ENCODE measurements at places on chromosomes 16 and 17. TPM values are rescaled to one million over a fixed set of nuclear protein-coding genes. Genes with fewer than 3 reads are reported as not detected.

DNA sequence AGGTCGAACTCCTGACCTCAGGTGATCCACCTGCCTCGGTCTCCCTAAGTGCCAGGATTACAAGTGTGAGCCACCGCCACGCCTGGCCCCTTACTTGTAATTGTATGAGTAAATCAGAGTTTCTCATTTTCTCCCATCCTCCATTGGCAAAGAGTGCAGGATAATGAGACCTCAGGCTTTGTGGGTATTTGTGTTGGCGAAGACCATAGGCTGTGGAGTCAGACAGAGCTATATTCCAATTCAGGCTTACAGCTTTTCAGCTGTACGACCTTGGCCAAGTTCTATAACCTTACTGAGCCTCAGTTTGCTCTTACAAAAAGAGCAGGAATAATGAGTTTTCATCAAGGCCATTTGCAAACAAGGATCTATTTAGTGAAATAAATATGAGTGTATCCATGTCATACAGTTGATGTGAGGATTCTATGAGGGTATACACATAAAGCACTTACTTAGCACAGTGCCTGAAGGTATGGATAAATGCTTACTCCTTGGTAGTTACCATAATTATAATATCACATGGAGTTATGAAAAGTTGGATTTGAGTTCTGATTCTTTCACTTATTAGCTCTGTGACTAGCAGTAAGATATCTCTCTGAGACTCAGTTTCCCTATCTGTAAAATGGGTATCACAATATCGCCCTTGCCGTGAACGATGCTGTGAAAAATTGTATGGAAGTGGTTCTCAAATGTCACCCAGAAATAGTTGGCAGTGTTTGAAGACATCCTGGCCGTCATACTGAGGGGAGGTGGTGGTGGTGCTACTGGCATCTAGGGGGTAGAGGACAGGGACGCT lies 25.6 kb upstream of the CPPED1 start:
- DNase-seq, result no peak

DNA sequence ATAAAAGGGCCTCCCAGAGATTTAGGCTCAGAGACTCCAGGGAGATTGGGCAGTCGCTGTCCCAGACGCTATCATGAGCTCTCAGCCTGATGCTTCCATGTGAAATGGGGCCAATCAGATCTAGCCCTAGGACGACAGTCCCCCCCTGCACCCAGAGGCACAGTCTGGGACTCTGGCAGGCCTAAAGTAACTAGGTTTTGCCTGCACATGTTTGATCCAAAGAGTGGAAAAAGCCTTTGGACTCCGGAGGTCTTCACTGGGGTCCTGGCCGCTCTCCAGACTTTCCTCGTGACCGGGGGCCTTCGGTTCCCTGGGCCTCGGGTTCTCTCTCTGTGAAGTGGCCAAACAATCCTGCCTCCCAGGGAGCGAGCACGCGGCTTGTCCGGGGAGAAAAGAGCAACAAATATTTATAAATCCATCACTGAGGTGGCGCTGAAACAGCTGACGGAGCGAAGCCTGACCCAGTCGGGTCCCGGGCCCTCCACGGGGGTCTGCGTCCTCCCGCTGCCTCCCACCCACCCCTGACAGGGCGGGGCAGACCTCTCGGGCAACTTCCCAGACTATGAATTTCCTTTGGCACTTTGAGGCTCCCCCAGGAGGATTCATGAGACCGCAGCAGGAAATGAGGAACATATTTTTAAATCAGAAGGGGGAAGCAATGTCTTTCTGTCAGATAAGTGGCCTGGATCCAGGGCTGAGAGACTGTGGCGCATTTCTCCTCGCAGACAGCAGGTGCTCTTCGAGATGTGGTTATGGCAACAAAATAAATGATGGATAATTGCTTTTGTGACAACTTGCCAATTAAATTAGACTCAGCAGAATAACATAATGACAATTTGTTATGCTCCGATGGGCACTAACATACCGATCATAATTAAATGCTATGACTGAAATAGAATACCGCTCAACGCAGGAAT lies 38.9 kb downstream of the MRPS23 start:
- DNase-seq, result peak; percentile 48

GRCh38 chr17:20999044-20999573 lies 43.7 kb downstream of the USP22 start:
- DNase-seq, result no peak

- no peak for DNase-seq
Measured at GRCh38 chr16:65697065-65697464, 575.2 kb upstream of the CDH11 start.

DNA sequence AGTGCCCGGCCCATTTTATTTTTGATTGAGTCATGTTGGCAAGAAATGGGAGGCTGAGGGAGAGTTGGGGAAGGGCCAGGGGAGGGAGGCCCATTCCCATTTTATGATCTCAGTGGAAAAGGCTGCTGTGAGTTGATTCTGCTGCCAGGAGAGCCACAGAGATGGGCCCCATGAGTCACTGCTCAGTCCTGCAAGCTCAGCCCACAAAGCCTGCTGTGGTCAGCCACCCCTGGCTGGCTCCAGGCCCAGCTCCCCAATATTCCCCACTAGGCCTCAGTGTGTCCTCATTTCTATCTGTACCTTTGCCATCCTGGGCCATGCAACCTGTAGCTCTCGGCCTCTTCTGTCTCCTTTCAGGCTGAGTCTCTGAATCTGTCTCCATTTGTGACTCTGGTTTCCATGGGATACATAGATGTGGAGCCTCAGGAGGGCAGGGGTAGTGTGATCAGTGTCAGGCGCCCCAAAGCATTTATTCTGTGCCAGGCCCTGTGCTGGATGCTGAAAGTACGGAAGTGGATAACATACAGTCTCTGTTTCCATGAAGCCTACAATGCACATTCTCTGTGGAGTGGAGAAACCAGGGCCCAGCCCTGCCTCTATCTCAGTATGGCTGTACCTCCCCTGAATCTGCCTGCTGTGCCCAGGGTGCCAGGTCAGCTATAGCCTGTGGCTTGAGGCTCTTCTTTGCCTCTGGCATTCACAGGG lies 1.9 kb upstream of the PLEKHG4 start:
- DNase-seq, result no peak

DNA sequence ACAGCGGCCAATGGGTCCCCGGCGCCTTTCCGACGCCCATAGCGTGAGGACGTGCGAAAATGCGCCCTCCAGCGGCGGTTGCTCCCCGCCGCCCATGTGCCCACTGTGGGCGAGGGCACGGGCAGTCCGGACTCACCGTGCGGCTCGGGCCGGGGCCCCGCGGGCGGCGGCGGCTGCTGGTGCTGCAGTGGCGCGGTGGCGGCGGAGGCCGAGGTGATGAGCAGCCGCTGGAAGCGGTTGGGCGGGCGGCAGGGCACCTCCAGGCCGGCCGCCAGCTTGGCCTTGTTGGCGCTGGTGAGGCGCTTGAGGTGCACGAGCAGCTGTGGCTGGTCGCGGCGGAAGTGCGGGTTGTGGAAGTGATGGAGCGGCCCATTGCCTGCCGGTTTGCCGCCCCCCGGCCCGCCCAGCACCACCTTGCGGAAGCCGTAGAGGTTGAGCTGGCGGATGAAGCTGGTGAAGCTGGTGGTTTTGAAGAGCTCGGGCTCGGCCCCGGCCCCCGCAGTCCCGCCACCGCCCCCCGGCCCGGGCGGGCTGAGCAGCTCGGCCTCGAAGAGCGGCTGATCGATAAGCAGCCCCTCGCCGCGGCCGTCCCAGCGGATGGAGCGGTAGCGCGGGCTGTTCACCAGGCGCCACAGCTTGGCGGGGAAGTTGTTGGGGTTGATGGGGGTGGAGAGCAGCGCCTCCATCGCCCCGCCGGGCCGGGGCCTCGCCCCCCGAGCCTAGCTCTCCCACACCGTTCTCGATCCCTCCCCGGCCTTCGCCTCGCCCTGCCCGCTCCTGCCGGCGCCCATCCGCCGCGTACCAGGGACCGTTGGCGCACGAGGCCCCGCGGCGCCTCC lies at the start of gene HSF5:
HSF5 (minus strand) TSS at position 820 of the 839 bp plus-strand sequence; CDS start at position 686, 134 bp downstream.
- DNase-seq, result peak; percentile 15

DNA sequence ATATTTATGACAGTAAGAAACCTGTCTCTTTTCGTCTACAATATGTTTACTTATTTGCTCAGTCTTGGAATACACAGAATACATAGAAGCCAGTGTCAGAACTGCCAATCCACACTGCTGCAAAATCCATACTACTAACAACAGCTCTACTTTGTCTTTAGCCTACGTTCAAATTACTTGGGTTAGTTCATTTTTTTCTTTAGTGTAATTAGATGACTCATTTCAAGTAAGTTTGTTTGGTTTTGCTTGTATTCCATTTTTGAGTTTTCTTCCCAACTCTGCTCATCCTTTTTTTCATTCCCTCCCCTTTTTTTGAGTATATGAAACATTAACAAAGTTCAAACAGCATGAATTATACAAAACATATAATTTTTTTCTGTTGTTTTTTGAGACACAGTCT lies 16.9 kb downstream of the CMC2 start:
- no peak for DNase-seq

DNA sequence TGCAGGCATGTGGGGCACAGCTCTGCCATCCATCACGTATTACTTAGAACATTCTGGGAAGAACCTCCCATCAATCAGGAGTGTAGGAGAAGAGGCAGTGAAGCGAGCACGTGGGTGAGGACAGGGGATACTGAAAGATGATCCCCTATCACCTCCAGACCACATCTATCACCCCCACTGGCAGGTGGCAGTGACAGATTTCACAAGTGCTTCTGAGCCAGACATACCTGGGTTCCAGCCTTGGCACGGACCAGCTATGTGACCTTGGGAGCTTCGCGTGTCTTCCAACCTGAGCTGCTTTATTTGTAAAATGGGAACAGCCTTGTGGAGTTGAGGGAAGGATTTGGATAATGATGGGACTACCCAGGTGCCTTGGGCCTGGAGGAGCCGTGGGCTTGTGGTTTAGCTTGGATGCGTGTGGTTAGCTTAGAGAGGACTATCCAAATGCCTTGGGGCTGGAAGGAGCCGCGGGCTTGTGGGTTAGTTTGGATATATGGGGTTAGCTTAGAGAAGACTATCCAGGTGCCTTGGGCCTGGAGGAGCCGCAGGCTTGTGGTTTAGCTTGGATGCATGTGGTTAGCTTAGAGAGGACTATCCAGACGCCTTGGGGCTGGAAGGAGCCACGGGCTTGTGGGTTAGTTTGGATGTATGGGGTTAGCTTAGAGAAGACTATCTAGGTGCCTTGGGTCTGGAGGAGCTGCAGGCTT lies 206.4 kb downstream of the ENGASE start:
- no peak for DNase-seq

DNA sequence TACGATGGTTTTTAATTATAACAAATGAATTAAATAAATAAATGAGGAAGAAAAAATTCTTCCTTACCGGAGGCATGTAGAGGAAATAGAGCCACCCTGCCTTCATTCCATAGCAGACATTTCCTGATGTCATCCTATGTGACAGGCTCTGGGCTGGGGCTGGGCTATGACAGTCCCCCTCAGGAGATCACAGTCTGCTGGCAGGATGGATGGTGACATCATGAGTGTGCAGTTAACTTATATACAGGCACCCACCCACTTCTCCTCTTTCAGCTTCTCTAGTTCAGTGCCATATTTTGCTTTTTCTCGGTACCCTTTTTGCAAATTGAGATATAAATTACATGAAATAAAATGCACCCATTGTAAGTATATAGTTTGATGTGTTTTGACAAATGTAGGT lies 6.4 kb upstream of the CMTM3 start:
- DNase-seq, result no peak

The RNF227 gene
- 6.7 TPM for polyA plus RNA-seq

The KRTAP2-1 gene
- polyA plus RNA-seq, result not detected

The CDH3 gene
- 29.5 TPM for polyA plus RNA-seq

The KRTAP17-1 gene
- polyA plus RNA-seq, result not detected

The SLC5A10 gene
- 0.13 TPM for polyA plus RNA-seq

The CCDC102A gene
- polyA plus RNA-seq, result 7.2 TPM

The CCDC78 gene
- 13.1 TPM for polyA plus RNA-seq

The PDE6G gene
- polyA plus RNA-seq, result 2.0 TPM

Measured in spinal cord (tissue), 10 donors.